Bronchial smooth muscle cell (primary cell): ENCODE measurements at places on chromosomes 3 and 15. TPM values are rescaled to one million over a fixed set of nuclear protein-coding genes. Genes with fewer than 3 reads are reported as not detected.

LRRC31 gene
- not detected in 2 replicates for total RNA-seq

SUSD5 gene
- 3.9 and 5.7 TPM in 2 replicates for total RNA-seq

P2RY1 gene
- total RNA-seq, result 0.26 and 2.5 TPM in 2 replicates

KLHL40 gene
- 0.09 TPM in 1 of 2 replicates, not detected in the other for total RNA-seq

MYRIP gene
- 0.09 and 0.16 TPM in 2 replicates for total RNA-seq

PLA2G4E gene
- not detected in 2 replicates for total RNA-seq

CIAO2A gene
- total RNA-seq, result 34.3 and 82.7 TPM in 2 replicates
